Fibroblast of skin of back (primary cell): ENCODE measurements at places on chromosomes 2 and 18.

- DNase-seq = no peak
Observed at GRCh38 chr2:235544689-235544969, 50.8 kb downstream of the AGAP1 start.

DNA sequence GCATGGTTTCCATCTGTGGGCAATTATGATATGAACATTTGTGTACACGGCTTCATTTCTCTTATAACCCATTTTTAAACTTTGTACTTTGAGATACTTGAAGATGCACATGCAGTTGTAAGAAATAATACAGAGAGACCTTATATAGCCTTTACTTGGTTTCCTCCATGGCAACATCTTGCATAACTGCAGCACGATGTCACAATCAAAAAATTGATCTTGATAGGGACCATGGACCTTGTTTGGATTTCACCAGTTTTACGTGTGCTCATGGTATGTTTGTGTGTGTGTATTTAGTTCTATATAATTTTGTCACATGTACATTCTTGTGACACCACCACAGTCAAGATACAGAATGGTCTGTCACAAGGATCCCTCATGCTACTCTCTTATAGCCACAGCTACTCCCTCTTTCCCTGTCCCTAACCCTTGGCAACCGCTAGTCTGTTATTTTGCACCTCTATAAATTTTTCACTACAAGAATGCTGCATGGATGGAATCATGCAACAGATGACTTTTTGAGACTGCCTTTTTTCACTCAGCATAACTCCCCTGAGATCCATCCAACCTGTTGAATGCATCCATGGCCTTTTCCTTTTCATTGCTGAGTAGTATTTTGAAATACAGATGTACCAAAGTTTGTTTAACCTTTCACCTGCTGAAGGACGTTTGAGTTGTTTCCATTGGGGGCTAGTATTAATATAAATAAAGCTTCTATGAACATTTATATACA is 19.4 kb upstream of the MLPH start:
- DNase-seq = no peak

GRCh38 chr2:9110893-9111569 is 95.6 kb upstream of the ASAP2 start:
- peak; percentile 60 for DNase-seq

DNA sequence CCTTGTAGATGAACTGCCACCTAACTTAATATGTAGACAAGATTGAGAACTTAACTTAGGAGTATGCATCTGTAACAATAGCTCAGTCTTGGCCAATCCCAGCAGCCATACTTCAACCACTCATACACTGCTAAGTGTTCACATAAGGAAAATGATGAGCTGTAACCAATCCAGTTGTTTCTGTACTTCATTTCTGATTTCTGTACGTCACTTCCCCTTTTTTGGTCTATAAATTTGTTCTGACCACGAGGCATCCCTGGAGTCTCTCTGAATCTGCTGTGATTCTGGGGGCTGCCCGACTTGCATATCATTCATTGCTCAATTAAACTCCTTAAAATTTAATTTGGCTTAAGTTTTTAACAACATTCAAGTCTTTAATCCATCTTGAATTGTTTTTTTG is 6.4 kb downstream of the SH3YL1 start:
- no peak for DNase-seq

DNA sequence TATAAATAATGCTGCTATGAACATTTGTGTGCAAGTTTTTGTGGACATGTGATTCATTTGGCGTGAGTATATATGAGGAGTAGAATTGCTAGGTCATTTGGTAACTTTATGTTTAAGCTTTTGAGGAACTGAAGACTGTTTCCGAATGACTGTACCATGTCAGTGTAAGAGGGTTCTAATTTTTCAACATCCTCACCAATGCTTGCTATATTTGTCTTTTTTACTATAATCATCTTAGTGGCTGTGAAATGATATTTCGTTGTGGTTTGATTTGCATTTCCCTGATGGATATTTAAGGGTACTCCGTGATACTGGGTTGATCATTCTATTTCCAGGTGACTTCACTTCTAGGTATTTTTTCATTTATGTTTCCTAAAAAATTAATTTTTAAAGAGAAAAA is 241.1 kb downstream of the BCL2 start:
- DNase-seq = no peak
